ENCODE measurements at places on chromosomes 1 and 21.

DNA sequence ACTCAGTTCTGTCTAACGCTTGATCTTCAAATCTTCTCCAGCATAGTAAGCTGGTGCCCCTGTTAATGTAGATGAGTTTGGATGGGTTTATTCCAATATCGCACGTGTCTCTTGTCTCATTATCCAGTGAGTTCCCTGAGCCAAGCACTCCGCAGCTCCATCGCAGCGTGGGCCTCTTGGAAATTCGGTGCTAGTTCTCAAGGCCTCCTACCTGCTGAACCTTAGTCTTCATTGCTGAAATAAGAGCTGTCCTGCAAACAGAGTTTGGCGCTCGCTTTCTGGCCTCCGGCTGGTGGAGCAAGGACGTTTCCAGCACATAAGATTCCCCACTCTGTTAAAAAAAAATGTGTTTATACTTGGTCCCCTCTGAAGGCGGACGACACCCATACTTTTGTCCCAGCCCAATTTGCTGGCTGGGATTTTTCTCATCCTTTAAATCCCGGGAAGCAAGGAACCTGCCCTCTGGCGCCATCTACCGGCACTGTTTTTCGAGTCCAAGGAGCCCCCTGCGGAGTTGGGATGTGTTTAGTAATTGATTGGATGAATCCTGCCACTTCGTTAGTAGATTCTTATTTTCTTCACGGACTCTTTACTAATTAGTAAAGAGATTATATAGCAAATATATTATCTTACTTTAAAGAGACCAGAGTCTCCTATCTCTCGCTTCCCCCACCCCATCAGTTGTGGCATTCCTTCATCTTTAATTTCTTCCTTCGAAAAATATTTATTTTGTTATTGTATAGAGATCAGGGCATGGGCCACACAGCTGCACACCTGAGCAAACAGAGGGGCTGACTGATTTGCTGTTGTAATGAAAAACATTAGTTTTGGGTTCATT, 14.7 kb downstream of the JUN start:
- DNase-seq, result no peak

DNA sequence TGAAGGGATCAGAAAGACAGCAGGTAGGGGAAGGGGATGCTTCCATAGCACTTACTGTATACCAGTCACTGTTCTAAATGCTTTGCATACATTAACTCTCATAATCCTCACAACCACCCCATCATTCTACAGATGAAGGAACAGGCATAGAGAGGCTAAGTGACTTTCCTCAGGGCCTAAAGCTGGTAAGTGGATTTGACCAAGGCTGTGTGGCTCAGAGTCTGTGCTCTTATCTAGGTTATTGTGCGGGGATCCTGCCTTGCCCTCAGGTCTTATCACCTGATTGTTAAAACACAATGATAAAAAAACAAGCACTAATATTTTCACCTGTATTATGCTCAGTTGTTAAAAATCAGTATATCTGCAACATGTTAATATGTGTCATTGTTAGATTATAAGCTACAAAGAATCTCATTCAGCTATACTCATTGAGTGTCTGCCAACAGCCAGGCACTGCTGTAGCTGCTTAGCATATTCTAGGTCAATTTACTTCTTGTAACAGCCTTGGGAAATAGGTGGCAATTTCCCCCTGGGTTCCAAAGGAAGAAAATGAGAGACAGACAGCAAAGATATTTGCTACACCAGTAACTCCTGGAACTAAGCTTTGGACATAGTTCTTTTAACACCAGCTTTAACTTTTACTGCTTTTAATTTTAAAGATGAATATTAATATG, 38.6 kb upstream of the RBM15 start:
- no peak for DNase-seq

- peak; percentile 20 for DNase-seq
These were observed 153.1 kb upstream of the RAB4A start for GRCh38 chr1:229117664-229118300.

- no peak for DNase-seq
These were observed 1092.7 kb downstream of the PLA2G4A start for GRCh38 chr1:187921426-187921825.

DNA sequence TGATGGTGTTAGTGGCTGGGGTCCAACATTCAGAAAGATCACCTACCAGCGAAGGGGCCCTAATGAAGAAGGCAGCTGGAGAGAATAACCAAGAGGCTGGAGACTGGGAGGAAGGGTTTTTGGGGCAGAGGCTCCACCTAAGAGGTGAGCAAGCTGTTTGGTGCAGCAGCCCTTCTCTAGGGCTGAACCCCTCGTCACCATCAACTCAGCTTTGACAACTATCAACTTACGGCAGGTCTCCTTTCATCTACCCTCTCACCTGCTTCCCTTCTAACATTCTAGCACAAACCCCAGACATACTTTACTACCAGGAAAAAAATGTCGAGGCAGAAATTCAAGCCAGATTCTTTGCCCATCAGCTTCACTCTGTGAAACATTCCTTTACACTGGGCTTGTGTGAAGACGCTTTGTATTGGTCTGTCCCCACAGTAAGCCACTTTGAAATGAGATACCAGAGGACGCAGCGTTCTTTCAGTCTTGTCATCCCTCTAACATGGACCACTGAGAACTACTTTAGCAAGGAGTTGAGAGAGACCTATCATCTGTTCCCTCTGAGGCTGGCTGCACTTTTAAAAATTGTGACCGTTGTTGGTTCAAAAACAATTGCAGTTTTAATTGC, 84.6 kb downstream of the RAVER2 start:
- DNase-seq, result no peak

Data from AG04450 (cell line).